H54 (cell line): ENCODE measurements at places on chromosomes 2 and 18.

DNA sequence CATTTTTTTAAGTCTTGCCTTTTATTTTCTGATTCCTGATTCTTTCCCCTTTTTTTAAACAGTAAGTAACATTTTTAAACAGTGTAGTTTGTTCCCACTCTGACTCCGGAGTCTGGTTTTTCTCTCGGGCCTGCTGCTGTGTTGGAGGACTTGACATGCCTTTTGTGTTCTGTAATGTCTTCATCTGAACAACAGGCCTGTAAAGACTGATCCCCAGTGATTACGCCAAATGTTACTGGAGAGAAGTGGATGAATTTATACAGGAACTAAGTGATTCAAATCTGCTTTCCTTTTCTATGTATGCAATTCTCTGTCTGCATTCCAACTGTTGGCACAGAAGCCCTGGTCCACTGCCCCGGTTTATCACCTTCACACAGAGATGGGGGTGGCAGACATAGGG is 54.3 kb upstream of the RMDN2 start:
- DNase-seq: no peak

DNA sequence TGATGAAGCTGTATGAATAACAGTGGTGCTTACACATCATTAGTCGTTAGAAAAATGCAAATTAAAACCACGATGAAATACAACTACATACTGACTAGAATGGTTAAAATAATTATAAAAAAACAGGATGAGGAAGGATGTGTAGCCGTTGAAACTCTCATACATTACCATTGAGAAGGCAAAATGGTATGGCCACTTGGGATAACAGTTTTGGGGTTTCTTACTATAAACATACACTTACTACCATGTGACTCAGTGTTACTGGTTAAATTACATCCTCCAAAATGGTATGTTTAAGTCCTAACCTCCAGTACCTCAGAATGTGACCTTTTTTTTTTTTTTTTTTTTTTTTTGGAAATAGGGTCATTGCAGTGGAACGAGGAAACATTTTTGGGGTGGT is 58.4 kb downstream of the UBE2E3 start:
- no peak for DNase-seq

DNA sequence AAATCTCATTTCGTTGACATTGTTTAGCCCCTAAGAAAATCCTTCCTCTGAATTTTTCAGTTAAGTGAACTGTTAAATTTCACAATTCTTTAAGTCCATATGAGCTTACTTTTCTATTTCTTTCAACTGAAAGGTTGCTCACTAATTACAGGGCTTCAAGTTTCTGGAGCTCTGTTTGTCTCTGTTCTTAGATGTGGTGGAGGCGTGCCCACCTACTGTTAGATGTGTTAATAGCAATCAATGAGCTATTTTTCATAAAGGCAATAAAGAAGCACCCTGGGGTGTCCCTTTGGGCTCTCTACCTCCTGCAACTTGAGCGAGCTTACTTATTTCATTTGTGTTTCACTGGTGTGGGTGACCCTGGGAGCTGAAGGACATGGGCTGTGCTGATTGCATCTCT is 25.0 kb downstream of the CREG2 start:
- no peak for DNase-seq

- DNase-seq: no peak
These were observed 47.9 kb downstream of the SLC14A1 start for GRCh38 chr18:45771587-45772480.
